ENCODE measurements at places on chromosomes 11 and 22.

- DNase-seq, result no peak
Measured at GRCh38 chr11:124535552-124536232, 7.8 kb downstream of the OR8B12 start.

DNA sequence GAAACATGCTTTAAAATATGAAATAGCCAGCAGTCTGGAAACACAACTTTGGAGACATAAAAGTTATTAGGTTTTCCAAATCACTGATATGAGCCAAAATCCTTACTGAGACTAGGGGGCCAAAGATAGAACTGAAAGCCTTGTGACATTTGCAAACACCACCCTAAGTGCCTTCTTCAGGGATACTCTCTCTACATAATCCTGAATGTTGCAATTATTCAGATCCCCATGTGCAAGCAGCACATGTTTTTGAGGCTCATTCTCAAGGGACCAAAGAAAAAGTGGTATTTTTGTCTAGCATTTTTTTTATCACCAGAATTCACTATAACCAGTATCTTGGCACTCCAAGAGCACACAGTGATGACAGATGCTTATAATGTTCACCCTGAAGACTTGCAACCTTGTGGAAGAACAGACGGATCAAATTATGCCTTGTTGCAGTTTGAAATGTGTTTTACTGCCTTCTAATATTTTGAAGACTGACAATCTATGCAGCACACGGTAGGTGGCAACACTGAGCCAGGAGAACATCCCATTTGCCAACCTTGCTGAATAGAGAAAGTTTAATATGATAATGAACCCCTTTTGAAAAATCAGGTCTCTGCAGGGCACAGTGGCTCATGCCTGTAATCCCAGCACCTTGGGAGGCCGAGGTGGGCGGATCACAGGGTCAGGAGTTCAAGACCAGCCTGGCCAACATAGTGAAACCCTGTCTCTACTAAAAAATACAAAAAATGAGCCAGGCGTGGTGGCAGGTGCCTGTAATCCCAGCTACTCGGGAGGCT is 78.5 kb downstream of the PLEKHA7 start:
- DNase-seq, result no peak

GRCh38 chr11:123033895-123034294 is 28.0 kb downstream of the HSPA8 start:
- DNase-seq, result no peak

DNA sequence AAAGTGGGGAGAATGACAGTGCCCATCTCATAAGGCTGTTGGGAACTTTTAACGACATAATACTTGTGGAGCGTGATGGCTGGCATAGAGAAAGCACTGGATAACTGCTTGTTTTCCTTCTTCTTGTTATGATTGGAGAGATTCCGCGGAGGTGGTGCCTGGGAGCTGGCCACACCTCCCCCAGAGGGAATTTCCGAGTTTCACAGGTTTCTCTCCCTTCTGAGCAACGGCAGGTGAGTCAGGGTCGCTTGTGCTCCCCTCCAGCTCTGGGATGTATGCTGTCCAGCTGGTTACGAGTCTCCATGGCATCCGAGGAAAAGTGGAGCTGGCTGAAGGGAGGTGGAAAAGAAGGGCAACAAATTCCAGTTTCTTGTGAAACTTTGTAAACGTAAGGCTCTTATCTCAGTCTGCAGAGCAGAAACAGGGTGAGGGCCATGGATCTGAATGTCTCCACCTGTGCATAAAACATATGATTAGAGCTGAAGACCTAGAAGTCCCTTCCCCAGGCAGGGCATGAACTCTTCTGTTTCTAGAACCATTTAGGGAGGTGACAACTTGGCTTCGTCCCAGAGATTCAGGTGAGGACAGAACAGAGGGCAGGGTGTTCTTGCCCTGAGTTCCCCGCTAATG is 10.0 kb upstream of the PLET1 start:
- DNase-seq, result no peak

DNA sequence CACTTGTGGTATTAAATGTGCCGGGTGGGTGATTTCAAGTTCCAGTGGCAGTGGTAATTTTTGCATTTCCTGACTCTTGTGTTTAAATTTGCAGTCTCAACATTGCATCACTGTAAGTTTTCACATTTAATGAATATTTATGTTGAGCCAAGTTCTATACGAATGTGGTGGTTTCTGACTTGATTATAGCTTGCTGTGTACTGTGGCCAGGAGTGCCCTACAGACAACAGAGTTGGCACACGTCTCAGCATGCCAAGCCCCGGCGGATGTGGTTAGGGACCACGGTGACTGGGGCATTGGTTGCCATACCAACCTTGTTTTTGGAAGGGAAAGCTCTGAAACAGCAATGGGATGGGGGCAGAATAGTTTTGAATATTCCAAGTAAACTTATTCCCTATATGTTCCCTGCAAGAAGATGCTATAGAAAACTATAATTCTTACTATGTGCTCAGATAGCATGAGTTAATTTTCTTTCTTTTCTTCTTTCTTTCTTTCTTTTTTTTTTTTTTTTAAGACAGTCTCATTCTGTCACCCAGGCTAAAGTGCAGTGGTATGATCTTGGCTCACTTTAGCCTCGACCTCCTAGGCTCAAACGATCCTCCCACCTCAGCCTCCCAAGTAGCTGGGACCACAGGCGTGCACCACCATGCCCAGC is 16.0 kb downstream of the ZNRF3 start:
- DNase-seq, result peak; percentile 16

DNA sequence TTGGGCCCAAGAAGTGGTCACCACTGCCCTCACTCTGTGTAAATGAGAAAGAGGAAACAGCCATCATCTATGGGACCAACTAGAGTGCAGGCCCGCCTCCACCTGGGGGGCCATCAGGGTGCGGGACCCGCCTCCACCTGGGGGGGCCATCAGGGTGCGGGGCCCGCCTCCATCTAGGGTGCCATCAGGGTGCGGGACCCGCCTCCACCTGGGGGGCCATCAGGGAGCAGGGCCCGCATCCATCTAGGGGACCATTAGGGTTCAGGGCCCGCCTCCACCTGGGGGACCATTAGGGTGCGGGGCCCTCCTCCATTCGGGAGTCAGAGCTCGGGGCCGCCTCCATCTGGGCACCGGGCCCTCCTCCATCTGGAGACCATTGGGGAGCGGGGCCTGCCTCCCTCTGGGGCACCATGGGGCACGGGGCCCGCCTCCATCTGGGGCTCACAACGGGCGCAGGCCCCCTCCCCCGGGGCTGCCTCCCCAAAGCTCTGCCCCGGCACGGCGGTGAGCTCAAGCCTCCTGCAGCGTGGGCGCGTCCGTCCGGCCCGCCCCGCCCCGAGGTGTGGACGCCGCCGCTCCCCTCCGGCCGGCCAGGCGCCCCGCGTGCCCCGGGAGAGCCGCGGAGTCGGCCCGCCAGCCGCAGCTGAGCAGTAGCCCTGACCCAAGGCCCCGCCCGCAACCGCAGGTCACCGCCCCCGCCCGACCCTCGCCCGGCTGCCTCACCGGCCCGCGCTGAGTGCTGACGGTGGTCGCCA is 512 bp downstream of the TOLLIP start:
- DNase-seq, result peak; percentile 9

GRCh38 chr11:32392840-32393239 is 42.5 kb downstream of the WT1 start:
- DNase-seq, result no peak

- DNase-seq, result no peak
Measured at GRCh38 chr11:44758983-44759382, 32.2 kb downstream of the TSPAN18 start.

Data from T-helper 9 cell (primary cell).